Nephron progenitor cell (in vitro differentiated cells): ENCODE measurements at places on chromosomes 3 and 15.
A peak's percentile ranks its signal among the peaks of the same experiment; 100 is the strongest.

DNA sequence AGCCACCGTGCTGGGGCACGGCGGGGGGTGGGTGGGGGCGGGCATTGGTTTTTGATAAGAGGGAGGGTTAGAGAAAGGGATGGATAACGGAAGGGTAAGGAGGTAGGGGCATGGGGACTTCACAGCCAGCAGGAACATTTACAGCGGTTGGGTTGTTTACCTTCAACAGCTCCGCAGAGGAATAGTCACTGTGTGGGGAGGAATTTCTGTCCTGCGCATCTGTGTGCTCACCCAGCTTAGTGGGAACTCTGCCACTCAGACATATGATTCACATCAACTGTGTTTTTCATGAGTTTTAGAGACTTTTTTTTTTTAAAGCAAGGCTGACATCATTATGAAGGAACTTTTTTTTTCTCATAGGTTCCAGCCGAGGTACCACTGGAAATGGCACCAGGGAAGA, 19.6 kb downstream of the CHRD start:
- no peak for DNase-seq

GRCh38 chr3:77780278-77780996, 740.5 kb downstream of the ROBO2 start:
- DNase-seq: no peak

- DNase-seq: no peak
Observed at GRCh38 chr3:56616478-56617006, 59.6 kb downstream of the CCDC66 start.

- no peak for DNase-seq
Observed at GRCh38 chr15:27491666-27492621, 521.0 kb downstream of the GABRG3 start.

DNA sequence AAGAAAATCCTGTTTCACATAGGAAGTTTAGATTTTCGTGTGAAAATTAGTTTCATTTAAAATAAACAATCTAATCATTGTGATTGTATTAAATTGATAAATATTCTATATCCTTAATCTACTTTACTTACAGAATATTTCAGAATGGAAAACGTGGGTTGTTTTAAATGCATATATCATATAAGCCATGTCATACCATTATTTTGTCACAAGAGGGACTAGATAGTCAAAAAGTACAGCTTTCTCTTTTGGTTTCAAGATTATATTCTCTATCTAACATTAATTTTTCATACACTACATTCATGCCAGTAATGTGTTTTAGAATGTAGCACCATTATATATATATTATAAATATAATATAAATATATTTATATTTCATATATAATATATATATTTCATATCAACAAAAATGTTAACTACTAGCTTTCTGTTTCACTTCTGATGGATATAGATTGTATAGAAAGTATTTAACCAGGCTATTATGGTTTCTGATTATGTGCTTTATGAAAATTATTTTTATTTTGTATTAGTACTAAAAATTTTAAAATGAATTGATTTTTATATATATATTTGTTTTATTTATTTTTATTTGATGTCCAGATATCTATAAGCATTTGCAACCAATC, 45.3 kb downstream of the OSTN start:
- DNase-seq: no peak

- peak; percentile 81 for DNase-seq
Observed at GRCh38 chr3:102673271-102674115, 238.7 kb downstream of the ZPLD1 start.

DNA sequence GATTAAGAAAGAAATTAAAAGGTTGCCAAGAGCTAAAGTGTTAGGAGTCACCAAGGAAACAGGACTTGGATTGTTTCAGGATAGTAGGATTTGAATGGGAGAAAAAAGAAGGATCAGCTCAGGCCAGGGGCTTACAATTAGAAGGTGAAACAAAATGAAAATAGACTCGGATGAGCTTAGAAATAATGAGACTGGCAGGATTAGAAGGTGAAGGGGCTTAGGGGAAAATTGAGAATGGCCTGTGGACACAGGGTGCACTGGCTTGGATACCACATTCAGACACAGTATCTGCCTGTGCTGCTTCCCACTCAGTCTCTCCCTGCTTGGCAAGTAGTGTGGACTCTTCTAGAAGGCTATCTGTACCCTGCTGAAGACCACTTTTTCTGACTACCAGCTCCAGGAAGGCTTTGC, 206.1 kb upstream of the ATP10A start:
- no peak for DNase-seq

DNA sequence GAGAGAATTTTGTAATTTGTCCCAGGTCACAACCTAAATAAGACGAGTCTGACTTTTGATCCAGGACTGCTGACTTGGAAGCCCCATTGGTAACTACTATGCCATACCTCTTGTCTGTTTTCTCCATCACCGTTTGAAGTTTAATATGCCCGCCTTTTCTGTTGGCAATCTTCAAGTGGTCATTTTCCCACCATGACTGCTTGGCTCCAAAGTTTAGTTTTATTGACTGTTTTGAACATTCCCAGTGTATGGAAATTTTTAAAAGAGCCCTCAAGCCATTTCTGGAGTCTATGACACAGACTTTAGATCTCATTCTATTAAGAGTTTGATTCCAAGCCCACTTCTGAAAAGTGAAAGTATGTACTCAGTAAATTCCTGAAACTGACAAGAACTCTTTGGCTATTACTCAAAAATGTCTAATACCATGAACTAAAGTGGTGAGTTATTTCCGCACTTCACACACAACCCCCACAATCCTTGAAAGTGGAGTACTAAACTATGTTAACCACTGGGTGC, 136.7 kb upstream of the ADAMTS9 start:
- no peak for DNase-seq

DNA sequence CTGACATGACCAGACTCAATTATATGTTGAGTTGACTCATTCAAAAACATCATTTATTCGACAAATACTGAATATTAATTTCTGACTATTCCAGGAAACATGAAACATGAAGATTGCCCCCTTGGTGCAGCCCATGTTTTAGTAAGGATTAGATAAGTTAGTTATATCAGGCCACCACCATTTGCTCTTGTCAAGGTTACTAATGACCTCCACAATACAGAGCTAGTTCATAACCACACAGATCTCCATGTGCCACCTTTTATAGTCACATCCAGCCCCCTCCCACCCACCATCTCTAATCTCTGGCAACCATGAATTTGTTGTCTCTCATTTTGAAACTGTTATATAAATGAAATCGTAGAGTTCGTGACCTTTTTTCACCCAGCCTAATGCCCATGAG, 15.7 kb downstream of the KLHL18 start:
- DNase-seq: no peak

- no peak for DNase-seq
Observed at GRCh38 chr3:14859880-14860279, 41.1 kb downstream of the FGD5 start.

- DNase-seq: peak; percentile 85
Observed at GRCh38 chr3:58630076-58630709, 36.4 kb downstream of the FAM3D start.

DNA sequence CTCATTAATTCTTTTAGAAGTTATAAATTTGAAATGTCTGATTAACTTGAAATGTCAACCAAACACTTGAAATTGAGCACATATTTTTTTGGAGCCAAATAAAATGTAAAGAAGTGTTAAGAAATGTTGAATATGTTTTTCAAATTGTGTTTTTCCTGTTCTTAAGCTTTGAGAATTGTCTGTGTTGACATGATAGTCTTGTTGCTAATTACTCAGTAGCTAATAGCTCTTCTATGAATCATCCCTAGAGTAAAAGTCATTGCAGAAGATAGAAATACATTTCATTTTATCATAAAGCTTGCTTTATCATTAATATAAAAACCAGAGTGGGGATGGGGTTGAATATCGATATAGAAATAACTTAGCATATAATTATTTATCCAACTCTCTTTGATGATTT, 41.9 kb upstream of the ABHD10 start:
- DNase-seq: no peak

GRCh38 chr3:42520336-42520735, 17.9 kb downstream of the VIPR1 start:
- no peak for DNase-seq

DNA sequence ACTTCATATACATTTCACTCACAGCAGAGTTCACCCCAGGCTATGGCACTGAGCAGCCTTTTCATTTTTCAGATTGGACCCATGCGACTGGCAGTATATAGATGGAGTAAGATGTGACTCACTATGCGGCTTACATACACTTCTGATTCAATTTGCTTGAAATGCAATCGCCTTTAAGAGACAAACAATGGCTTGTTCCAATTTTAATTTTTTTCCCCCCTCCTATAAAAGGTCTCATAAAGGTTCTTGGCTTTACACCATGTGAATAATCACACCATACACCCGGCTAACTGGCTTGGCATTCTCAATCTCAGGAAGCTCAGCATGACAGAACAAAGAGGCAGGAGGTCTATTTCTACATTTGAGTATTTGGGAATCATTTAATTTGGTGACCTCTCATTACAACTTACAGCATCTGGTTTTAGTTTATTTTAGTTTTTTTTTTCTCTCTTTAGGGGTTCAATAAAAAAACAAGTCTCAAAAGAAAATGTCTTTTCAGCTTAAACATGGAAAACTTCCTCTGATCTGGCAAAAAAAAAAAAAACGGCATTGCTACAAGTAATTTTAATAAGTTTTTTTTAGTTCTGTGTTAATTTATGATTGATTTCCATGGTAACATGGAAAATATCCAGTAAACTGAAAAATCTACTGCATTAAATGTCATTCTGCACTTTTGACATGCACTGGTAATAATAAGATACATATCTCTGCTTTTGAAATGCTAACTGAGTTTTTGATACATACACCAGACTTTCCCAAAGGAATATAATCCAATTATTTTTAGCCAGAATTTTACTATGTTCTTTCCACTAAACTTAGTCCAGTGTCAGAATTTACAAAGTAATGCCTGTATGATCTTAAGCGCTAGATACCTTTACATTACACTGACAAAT, 38.8 kb downstream of the GADL1 start:
- DNase-seq: no peak
